GOT3 (cell line): ENCODE measurements at places on chromosomes 16 and 17.

DNA sequence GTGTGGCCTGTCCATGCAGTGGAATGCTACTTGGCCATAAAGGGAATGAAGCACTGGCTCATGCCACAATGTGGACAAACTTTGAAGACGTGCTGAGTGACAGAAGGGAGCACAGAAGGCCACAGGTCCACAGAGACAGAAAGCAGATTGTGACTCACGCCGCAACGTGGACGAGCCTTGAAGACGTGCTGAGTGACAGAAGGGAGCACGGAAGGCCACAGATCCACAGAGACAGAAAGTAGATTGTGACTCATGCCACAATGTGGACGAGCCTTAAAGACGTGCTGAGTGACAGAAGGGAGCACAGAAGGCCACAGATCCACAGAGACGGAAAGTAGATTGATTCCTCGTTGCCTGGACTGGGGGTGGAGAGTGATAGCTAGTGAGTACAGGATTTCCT is 19.2 kb downstream of the ZC3H18 start:
- no peak for DNase-seq

DNA sequence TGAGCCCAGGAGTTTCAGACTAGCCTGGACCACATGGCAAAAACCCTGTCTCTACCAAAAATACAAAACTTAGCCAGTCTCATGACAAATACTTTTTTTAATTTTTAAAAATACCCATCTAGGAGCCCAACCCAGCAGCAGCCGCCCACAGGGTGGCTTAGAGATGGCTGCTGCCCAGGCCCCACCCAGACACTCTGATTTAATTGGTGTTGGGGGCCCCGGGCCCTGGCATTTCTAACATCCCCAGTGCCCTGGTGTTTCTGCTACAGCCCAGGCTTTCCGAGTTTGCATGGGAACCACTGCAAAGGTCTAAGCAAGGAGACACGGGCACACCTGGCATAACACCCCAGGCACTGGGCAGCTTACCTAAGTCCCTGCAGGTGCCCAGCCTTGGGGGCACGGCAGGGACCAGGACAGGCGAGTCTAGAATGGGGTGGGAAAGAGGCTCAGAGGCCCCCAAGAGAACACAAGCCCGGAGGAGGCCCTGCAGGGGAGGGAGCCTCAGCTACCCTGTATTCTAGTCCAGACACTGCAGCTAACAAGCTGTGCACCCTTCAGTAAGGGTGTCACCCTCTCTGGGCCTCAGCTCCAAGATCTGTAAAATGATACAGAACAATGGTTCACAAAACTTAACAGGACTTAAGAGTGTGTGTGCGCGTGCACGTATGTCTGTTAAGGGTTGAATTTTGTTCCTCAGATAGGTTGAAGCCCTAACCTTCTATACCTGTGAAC is 48.8 kb downstream of the RMI2 start:
- DNase-seq: no peak

GRCh38 chr16:88936008-88936555 is 40.9 kb downstream of the CBFA2T3 start:
- no peak for DNase-seq

GRCh38 chr16:11218604-11218962 is 37.4 kb downstream of the SOCS1 start:
- no peak for DNase-seq

GRCh38 chr17:82679586-82680465 is 18.7 kb downstream of the RAB40B start:
- no peak for DNase-seq

GRCh38 chr16:29742683-29743275 is 3.0 kb downstream of the C16orf54 start:
- DNase-seq: no peak

GRCh38 chr16:66653581-66654350 is 42.8 kb downstream of the CMTM4 start:
- no peak for DNase-seq

- DNase-seq: no peak
Observed at GRCh38 chr17:41429667-41430066, 5.3 kb upstream of the KRT37 start.

- DNase-seq: peak; percentile 22
Observed at GRCh38 chr16:27367461-27368357, 34.3 kb upstream of the IL21R start.

GRCh38 chr17:36674278-36674650 is 72.9 kb downstream of the MRM1 start:
- no peak for DNase-seq

GRCh38 chr16:86665319-86665675 is 86.9 kb downstream of the FOXL1 start:
- DNase-seq: no peak

- DNase-seq: no peak
Observed at GRCh38 chr16:85029408-85029784, 1.8 kb downstream of the KIAA0513 start.

DNA sequence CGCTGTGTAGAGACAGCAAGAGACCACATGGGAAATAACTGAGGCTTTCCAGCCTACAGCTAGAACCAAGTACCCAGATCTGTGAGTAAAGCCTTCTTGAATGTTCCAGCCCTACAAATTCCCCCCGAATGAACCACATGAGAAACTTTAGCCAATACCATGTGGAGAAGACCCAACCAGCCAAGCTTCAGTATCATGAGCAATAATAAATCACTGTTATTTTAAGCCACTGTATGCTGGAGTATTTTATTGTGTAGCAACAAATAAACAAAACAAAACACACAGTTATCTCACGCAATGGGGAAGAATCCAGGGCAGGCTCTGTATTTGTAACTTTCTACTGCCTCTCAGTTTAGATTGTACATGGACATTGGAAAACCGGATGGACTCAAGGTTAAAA is 426.2 kb downstream of the CDH11 start:
- no peak for DNase-seq

DNA sequence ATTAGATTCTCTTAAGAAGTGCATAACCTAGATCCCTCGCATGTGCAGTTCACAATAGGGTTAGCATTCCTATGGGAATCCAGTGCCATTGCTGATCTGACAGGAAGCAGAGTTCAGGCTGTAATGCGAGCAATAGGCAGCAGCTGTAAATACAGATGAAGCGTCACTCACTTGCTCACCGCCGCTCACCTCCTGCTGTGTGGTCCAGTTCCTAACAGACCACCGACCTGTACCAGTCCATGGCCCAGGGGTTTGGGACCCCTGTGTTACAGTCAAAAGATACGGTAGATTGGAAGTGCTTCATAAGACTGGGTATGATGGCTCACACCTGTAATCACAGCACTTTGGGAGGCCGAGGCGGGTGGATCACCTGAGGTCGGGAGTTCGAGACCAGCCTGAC is 2.8 kb downstream of the STAT5A start:
- DNase-seq: no peak

- DNase-seq: no peak
Observed at GRCh38 chr17:72590882-72591281, 470.1 kb downstream of the SOX9 start.

- DNase-seq: no peak
Observed at GRCh38 chr17:58969156-58969555, 137.5 kb downstream of the TRIM37 start.

DNA sequence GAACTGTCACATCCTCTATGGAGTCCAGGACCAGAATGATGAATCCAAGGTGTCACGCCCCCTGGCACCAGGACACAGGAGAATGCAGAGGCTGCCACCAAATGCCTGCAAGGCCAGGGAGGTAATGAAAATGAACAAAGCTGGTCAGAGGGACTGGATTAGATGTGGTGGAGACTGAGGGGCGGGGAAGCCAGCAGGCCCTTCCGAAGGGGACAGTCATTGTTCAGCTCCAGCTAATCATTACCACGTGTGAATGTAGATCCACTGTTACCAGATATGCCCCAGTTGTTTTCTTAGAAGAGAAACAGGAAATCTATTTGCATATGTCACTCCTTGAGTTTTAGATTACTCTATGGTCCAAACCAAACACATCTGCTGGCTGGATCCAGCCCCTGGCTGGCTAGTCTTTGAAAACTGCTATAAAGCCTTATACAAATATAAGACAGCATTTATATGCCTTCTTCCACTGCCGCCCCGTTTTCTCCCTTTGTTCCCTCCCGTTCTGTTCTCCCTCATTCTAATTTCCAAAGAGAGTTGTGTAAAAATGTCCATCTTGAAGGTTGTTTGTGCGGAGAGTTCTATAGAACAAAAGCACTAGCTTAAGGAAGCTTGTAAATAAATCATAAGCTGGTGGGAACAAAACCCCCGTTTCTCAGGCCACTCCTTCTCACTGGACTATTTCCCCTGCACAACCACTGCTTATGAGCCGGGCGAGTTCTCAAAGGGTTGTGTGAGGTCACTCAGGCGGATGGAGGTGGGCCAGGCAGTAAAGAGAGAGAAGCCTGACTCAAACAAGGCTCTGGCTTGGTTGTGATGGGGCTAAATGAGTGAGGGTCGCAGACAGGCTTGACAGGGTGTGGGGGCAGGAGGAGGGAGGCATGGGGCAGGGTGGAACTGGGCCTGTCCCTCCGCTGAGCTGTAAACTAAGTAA is 14.2 kb downstream of the CRYM start:
- no peak for DNase-seq

GRCh38 chr17:3594051-3594800 is 15.0 kb downstream of the TRPV1 start:
- DNase-seq: no peak

- no peak for DNase-seq
Observed at GRCh38 chr16:56980792-56981724, 8.3 kb upstream of the NLRC5 start.

DNA sequence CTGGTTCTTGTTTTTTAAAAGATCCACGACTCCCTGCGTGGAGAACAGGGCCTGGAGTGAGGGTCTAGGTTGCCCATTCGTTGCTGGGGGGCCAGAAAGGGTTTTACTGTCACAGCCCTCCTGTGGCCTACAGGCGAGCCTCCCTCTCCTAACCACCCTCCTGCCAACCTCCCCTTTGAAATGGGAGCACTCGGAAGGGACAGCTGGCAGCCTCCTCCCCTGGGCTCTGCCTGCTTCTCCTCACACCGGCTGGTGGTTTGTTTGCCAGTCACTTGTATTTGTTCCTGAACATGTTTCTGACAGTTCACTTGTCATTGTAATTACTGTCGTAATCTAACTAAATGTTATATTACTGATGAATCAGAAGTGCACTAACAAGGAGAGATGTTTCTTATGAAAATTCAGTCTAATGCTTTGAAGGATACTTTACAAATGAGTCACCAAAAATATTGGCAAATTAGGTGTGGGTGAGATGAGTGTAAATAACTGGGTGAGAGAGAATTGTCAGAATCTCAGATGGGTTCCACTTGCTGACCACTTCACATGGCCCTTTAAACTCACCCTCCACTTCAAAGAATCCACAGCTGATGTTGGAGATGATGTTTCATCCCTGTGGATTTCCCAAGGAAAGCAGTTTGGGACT is 2.7 kb upstream of the SPPL2C start:
- no peak for DNase-seq

DNA sequence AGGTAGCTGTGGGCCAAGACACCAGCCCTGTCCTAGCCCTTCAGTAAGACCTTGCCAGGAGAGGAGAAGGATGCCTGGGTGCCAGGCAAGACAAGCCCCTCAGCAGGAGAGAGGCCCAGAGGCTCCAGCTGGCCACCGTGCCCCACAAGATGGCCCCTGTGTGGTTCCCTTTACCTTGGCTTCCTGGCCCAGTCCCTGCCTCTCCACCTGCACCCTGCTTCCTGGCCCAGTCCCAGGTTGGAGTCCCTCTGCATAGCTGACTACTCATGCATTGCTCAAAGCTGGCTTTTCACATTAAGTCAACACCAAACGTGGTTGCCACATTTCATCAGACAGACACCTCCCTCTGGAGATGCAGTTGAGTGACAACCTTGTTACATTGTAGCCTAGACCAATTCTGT is 4.0 kb downstream of the SYNGR3 start:
- DNase-seq: no peak

DNA sequence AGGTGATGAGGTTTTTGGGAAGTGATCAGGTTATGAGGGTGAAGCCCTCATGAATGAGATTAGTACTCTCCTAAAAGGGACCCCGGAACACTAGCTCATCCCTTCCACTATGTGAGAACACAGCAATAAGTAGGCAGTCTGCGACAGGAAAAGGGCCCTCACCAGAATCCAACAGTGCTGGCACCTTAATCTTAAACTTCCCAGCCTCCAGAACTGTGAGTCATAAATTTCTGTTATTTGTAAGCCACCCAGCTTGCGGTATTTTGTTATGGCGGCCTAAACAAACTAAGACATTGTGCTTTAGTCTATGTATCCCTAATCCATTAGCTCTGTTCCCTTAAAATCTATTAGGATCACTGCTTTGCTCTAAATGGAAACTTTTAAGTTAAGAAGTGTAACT is 8.5 kb downstream of the SLFN12 start:
- no peak for DNase-seq

GRCh38 chr17:21001813-21002221 is 41.0 kb downstream of the USP22 start:
- DNase-seq: no peak

- DNase-seq: no peak
Observed at GRCh38 chr17:80485846-80486245, 9.4 kb upstream of the NPTX1 start.
